ENCODE measurements at places on chromosomes 11 and 22.

DNA sequence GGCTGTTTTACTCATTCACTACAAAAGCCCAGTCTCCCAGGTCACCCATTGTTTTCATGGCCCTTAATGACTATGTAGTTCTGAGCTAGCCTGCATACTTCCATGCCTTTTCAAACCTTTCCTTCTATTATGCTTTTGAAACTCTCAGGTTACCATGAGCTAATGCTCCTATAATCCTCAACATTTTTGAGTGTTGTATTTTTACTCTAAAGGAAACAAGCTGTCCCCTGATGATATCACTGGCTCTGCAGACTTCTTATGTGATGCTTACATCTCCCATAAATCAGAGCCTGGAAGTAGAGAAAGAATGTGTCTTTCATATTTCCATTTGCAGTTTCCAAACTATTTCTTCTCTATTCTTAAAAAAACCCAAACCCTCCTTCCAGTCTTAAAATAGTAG lies 159.0 kb upstream of the RAG2 start:
- DNase-seq: no peak

DNA sequence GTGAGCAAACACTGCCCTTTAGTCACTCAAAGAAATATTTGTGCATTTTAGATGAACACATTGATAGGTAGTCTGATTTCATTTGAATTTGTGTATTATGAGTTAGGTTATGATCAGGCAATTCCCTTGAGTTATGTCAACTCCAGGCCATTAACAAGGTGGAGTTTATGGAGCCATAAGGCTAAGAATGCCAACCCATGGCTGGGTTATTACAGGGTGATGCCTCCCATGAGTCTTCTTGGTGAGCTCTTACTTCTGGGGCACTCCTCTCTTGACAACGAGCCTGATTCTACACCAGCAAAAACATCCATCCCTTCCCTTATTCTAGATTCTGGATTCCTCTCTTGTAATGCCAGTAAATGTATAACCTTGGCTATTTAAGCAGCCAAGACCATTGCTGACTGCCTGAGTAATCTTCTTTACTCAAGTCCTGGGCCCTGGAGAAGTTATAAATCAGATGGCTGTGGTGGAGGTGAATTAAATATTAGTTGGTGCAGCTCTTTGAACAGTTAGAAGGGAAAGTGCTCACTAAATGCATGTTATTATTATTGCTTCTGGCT lies 645.7 kb upstream of the TENM4 start:
- DNase-seq: no peak

GRCh38 chr11:80167766-80168165 lies 726.9 kb upstream of the TENM4 start:
- no peak for DNase-seq

DNA sequence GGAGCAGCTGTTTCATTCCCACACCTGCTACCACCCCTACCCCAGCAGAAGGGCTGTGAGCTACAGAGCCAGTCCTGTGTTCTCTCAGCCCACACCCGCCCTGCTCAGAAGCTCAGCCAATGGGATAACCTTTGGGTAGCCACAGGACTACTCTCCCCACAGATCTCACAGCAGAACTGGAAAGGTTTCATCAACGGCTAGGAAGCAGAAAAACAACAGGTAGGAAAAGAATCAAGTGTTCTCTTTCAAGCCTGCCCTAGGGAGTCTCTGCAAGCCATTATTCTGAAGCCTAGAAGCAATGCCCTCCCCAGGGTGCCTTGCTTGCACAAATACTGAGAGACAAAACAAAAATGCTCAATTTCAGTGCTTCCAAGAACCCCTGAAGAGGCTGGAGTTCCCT lies 77.2 kb downstream of the TMPRSS5 start:
- DNase-seq: no peak

GRCh38 chr22:50737728-50738648 lies at the start of gene ACR:
ACR (plus strand) TSS chr22:50738204; CDS start chr22:50738236, 32 bp downstream.
- DNase-seq: no peak

GRCh38 chr11:44760917-44761550 lies 34.3 kb downstream of the TSPAN18 start:
- DNase-seq: peak; percentile 61

DNA sequence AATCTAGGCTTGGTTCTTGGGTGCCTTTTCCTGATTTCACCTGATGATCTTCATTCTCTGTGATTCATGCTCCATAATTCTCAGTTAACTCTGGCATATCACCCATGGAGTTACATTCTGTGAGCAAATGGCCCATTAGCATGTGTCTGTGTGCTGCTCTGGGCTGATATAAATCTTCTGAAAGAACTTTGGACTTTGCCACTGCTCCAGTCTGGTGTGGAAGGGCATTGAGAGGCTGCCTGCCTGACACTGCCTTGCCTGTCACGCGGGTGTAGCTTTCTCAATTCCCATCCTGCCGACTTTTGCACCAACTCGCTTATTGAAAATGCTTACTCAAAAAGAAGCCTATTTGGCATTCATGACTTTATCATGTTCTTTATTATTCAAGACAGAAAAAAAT lies 42.2 kb downstream of the FAT3 start:
- DNase-seq: no peak

- no peak for DNase-seq
Measured at GRCh38 chr11:123494195-123495050, 64.4 kb downstream of the GRAMD1B start.

GRCh38 chr11:88288560-88288959 lies 49.0 kb downstream of the CTSC start:
- no peak for DNase-seq

DNA sequence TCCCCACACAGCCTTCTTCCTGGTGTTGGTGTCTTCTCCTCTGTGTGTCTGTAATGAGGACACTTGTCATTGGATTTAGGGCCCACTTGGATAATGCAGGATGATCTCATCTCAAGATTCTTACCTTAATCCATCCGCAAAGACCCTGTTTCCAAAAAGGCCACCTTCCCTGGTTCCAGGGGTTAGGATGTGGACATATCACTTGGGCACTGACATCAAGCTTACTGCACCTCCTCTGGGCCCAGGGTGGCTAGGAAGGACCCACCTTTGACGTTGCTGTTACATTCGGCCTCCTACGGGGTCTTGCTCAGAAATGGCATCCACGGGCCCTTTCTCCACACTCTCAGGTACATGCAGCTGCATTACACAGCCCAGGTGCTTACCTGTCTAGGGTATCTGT lies 535.9 kb downstream of the BRD1 start:
- DNase-seq: no peak

DNA sequence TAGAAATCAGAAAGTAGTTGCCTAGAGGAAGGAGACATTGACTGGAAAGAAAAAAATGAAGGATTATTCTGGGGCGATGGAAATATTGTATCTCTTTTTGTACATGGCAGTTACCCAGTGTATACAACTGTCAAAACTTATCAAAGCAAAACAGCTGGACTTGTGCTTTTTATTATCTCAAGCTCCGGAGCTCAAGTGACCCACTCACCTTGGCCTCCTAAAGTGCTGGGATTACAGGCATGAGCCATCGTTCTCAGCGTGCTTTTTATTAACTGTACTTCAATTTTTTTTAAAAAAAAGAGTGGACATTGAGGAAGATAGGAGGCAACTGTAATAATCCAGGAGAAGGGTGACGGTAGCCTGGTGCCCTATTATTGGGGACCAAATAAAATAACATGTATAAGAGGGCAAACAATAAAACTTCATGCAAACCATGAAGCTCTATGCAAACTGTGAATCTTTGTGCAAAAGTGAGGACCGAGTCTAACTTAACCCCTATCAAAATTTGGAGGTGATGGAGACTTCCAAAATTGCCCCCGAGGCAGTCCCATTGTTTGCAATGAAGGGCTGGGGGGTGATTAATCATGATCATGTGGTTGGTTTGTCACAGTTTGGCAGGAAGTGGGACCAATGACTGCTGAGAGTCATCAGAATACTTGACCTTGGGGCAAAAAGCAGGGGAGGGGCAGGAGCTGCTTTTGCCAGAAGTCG lies 23.5 kb downstream of the FZD4 start:
- DNase-seq: no peak
